ENCODE measurements at places on chromosomes 7 and 10.

GRCh38 chr7:85750454-85750949, 563.6 kb upstream of the SEMA3D start:
- H3K36me3 ChIP-seq: no peaks in the 10 kb centered on the region
- H3K4me3 ChIP-seq: no peak overlapping the region
- H3K27me3 ChIP-seq: no peaks in the 10 kb centered on the region
- no peak overlapping the region for H3K27ac ChIP-seq
- no peak for DNase-seq

DNA sequence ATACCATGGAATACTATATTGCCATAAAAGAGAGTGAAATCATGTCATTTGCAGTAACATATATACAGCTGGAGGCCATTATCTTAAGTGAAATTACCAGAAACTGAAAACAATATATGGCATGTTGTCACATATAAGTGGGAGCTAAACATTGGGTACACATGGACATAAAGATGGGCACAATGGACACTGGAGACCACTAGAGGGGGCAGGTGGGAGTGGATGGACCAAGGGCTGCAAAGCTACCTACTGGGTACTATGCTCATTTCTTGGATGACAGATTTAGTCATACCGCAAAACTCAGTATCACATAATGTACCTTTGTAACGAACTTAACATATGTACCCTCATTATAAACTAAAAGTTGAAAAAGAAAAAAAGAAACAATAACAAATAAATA, 1167.6 kb downstream of the NXPH1 start:
- H3K4me3 ChIP-seq: no peak overlapping the region
- H3K4me1 ChIP-seq: no peaks in the 10 kb centered on the region
- H3K36me3 ChIP-seq: peaks cover 3% of the 10 kb centered on the region
- no peaks in the 10 kb centered on the region for H3K27me3 ChIP-seq

DNA sequence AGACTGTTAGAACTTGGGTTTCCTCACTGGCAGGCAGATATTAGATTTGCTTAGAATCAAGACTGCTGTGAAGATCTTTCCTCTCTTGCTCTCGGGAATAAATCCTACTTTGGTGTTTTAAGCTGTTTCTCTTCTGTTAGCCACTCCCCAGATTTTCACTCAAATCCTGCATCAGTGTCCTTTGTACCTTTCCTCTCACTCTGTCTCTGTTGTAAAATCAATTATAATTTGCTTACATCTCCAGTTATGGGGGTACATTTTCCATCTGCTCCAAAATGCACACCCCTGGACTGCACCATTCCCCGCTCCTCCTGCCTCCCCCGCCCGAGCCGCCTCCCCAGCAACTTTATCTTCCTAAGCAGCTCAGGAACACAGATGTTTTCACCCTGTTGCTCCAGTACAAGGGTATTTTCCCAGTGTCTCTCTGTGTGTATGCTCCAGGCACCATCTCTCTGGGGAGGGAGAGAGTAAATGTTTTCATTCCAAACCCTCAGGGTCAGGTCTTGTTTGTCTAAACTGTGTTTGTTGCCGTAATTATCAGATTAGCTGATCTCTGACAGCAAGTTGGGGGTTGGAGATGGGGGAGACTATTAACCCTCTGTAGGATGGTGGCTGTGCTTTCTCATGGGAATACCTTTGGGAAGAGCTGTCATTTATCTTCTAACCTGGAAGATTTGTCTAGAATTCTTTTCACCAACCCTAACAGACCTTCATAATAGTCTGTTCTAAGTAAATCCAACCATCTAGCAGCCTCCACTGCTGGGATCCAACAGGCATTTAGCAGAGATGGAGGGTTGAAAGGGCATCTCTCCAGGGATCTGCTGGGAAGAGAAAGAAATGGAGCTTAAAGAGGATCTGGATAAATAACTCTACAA, 20.4 kb upstream of the GOT1 start:
- H3K4me3 ChIP-seq: no peak overlapping the region
- no peaks in the 10 kb centered on the region for H3K36me3 ChIP-seq
- peaks cover 72% of the 10 kb centered on the region for H3K27me3 ChIP-seq
- H3K4me1 ChIP-seq: no peaks in the 10 kb centered on the region
- H3K27ac ChIP-seq: no peak overlapping the region
- DNase-seq: no peak

GRCh38 chr10:4850397-4850796, 24.4 kb downstream of the AKR1E2 start:
- no peak for DNase-seq
- peaks cover 23% of the 10 kb centered on the region for H3K27me3 ChIP-seq
- H3K4me1 ChIP-seq: no peaks in the 10 kb centered on the region
- H3K27ac ChIP-seq: no peak overlapping the region
- no peaks in the 10 kb centered on the region for H3K36me3 ChIP-seq

- peaks cover 60% of the 10 kb centered on the region for H3K27me3 ChIP-seq
- H3K27ac ChIP-seq: no peak overlapping the region
- no peaks in the 10 kb centered on the region for H3K4me1 ChIP-seq
- no peak for DNase-seq
- H3K4me3 ChIP-seq: no peak overlapping the region
These were observed 10.4 kb downstream of the HTR7 start for GRCh38 chr10:90847436-90847835.

- no peaks in the 10 kb centered on the region for H3K36me3 ChIP-seq
- H3K27ac ChIP-seq: no peak overlapping the region
- H3K27me3 ChIP-seq: peaks cover 15% of the 10 kb centered on the region
These were observed 13.2 kb upstream of the AOC1 start for GRCh38 chr7:150838965-150839650.

DNA sequence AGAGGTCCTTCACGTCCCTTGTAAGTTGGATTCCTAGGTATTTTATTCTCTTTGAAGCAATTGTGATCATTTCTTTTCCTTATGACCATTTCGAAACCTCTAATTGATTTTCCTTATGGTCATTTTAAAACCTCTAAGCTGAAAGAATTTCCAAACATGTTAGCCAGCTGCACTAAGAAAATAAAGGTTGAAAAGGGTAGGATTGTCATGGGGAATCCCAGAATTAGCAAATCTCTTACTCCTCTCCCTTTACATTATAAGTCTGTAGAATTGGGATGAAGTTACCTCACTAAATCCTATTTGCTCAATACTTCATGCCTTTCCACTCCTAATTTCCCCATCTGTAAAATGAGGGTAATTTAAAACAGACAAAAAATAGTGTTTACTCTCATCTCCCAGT, 79.5 kb downstream of the FAM185A start:
- H3K4me1 ChIP-seq: no peaks in the 10 kb centered on the region
- H3K4me3 ChIP-seq: no peak overlapping the region
- H3K27ac ChIP-seq: no peak overlapping the region
- no peaks in the 10 kb centered on the region for H3K27me3 ChIP-seq

GRCh38 chr7:28939367-28939766, 18.8 kb downstream of the TRIL start:
- peaks cover 94% of the 10 kb centered on the region for H3K27me3 ChIP-seq
- H3K27ac ChIP-seq: no peak overlapping the region
- no peaks in the 10 kb centered on the region for H3K36me3 ChIP-seq

GRCh38 chr7:39083781-39084180, 106.1 kb downstream of the POU6F2 start:
- peaks cover 27% of the 10 kb centered on the region for H3K27me3 ChIP-seq
- H3K36me3 ChIP-seq: peaks cover 3% of the 10 kb centered on the region
- H3K4me1 ChIP-seq: no peaks in the 10 kb centered on the region
- no peak overlapping the region for H3K27ac ChIP-seq

GRCh38 chr7:150879345-150879744, 27.0 kb downstream of the AOC1 start:
- no peak for DNase-seq
- H3K4me1 ChIP-seq: peaks cover 15% of the 10 kb centered on the region
- H3K27me3 ChIP-seq: no peaks in the 10 kb centered on the region

DNA sequence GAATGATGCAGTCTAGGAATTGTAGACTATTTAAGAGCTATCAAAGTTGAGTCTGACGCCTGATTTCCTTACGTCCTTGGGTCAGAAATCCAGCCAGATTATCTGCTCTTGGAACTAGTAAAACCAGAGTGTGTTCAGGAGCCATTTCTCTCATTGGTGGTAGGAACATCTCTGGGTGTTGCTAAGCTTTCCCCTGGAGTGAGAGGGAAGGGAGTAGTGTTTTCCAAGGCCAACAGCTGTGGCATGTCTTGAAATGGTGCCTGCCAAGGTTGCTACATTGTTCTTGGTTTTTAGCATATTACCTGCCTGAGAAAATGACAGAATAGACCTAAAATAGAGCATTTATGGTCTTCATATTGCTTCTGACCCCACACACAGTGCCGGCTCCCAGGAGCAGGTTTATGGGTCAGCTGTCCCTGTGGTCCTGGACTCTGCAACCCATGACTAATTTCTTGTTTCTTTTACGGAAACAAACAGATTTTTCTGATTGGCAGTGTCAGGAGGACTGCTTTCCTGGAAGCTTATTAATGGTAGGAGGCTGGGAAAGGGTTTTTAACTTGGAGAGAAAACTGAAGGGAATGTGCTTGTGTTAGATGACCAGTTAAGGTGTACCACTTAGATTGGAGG, 17.5 kb downstream of the GBF1 start:
- H3K4me3 ChIP-seq: no peak overlapping the region
- DNase-seq: no peak
- H3K27ac ChIP-seq: no peak overlapping the region

DNA sequence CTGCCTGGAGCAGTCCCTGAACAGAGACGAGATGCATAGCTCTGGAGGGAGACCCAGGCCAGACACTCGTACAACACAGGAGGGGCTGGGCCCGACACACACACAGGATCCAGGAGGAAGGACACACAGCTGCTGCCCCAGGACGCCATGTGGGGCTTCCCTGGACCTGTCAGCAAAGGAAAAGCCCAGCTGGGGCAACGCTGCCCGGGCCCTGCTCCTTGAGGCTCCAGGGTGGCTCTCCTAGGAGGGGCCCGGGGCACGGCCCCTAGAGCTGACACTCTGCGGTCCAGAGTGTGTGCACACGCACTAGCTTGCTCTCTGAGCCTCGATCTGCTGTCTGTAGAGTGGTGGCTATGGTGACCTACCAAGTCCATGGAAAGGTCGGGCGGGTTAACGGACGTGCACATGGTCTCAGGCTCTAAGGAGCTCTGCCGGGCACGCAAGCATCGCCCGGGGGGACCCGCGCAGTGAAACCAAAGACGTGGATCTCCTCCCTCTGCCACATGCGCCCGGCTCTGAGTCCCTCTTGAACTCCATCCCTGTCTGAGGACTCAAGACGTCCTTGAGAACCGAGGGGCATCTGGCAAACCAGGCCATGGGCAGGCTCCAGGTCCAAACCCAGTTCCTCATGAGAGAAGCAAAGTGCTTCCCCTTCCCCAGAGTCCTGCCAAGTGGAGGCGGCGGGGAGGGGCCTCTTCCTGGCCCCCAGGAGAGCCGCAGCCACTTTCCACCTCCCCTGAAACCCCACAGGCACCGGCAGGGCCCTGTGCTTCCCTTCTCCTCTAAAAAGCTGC, 279.0 kb downstream of the ELFN1 start:
- H3K27me3 ChIP-seq: no peaks in the 10 kb centered on the region
- H3K4me3 ChIP-seq: no peak overlapping the region
- no peak overlapping the region for H3K27ac ChIP-seq
- H3K4me1 ChIP-seq: peaks cover 36% of the 10 kb centered on the region
- H3K36me3 ChIP-seq: peaks cover 6% of the 10 kb centered on the region

DNA sequence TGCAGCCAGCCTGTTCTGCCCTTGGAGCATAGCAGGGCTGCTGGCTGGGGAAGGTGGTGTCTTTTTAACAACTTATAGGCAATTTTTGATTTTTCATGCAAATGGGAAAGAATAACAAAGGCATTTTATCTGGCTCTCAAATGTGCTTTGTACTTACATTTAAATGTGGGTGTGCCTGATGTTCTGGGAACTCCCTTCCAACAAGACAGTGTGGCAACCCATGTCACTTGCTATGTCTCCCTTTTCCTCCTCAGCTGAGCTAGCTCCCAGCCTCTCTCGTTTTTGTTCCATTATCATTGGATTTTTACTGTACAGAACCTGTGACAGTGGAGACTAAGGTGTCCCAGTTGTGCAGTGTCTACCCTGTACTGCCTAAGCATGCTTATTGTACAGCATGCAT, 93.5 kb upstream of the PDCD4 start:
- DNase-seq: no peak
- no peak overlapping the region for H3K4me3 ChIP-seq
- no peaks in the 10 kb centered on the region for H3K36me3 ChIP-seq
- H3K4me1 ChIP-seq: peaks cover 13% of the 10 kb centered on the region
- H3K27ac ChIP-seq: no peak overlapping the region

DNA sequence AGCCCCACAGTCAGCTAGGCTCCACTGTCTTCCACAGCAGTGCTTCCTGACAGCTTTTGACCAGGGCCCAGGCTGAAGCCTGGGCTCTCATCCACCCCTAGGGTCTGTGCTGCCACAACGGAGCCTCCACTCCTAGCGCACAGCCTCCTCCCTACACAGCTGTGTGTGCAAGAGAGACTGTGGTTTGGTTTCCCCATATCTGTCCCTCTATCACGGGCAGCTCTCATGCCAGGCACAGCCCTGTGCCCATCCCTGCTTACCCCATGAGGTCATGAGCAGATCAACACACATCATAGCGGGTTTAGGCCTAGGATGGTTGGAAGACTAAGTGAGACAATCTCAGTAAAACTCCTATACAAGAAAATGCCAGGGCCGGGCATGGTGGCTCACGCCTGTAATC, 61.7 kb upstream of the PLXNA4 start:
- peaks cover 10% of the 10 kb centered on the region for H3K27me3 ChIP-seq
- DNase-seq: no peak
- no peak overlapping the region for H3K4me3 ChIP-seq
- no peaks in the 10 kb centered on the region for H3K36me3 ChIP-seq

DNA sequence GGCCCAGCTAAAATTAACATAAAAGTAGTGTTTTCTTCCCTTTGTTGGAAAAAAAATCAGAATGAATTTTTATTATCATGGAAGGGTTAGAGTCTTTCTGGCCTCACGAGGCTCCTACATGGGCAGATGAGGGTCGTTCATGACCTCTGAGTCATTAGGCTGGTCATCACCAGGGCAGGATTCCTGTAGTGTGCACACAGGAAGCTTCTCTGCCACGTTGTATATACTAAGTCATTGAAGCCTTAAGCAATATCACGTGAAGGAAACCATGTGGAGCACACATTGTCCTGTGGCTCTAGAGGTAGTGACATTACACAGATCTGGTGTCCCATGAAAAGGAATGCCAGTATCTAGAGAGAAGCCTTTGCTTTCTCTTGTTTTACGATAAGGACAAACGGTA, 84.7 kb upstream of the C1QL3 start:
- H3K4me3 ChIP-seq: no peak overlapping the region
- no peaks in the 10 kb centered on the region for H3K27me3 ChIP-seq
- no peak for DNase-seq

- no peak overlapping the region for H3K4me3 ChIP-seq
- no peaks in the 10 kb centered on the region for H3K27me3 ChIP-seq
- no peak for DNase-seq
- H3K36me3 ChIP-seq: no peaks in the 10 kb centered on the region
- H3K27ac ChIP-seq: no peak overlapping the region
These were observed 791.4 kb downstream of the PCDH15 start for GRCh38 chr10:54009672-54010071.

Data from central memory CD8-positive, alpha-beta T cell (primary cell).